NCI-H187 (cell line): ENCODE measurements at places on chromosomes 11 and 22.

GRCh38 chr11:45042560-45042959, 91.9 kb upstream of the TP53I11 start:
- DNase-seq, result no peak

DNA sequence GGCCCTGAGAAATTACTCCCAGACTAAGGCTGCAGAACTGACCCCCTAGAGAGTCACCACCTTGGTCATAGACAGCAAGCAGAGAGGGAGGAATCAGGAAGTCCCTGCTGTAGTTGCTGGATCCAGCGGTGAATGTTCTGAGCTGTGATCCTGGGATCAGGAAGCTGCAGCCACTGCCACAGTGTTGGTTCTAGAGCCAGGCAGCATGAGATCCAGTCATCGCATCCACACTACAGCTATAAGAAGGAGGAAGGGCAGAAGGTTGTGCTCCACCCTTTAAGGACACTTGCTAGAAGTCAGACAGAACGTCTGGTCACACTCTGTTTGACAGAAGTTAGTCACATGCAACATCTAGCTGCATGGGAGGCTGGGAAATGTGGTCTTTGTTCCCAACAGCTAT, 104.7 kb upstream of the OR4B1 start:
- no peak for DNase-seq

DNA sequence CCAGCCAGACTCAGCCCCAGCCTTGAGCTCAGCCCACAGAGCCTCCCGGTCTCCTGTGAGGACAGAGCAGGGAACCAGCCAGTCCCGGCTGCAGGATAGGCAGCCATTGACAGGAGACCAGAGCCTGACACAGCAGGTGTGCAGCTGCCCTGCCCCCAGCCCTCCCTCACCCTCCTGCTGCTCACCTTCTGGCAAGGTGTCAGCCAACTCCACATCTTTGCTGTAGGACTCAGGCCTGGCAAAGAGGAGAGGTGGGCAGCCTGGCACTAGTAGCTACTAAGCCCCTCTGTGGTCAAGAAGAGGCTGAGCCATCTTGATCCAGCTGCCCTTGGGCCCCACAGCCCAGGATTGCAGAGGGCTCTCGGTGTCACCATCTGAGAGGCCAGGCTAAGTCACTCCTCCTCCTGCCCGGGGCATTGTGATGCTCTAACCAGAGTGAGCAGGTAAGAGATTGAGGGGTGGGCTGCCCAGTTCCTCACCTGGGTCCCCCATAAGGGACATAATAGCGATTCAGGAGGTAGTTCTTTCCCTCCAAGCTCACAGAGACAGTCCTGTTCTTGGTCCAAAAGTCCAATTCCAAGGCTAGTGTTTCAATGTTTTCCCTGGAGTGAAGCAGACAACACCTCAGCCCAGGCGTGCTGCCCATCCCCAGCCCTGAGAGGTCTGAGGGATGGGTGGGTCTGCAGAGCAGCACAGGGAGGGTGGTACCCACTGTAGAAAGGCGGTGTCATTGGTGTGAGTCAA, 18.6 kb downstream of the TREH start:
- DNase-seq, result no peak

DNA sequence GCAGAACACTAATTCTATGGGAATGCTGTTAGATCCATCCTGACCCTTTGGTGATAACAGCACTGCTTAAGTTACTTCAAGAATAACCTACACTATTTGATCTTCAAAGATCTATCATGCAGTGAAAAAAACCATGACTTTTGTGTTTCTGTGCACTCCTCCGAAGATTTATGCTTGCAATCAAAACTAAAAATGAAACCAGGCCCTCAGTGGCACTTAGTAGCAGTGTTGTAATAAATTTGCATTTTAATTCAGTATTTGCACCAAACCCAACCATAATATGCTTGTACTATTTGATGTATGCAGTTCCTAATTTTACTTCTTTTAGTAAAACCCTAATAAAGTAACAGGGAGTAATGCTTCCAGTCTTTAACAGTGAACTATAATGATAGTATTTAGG, 130.7 kb downstream of the SOX6 start:
- no peak for DNase-seq

DNA sequence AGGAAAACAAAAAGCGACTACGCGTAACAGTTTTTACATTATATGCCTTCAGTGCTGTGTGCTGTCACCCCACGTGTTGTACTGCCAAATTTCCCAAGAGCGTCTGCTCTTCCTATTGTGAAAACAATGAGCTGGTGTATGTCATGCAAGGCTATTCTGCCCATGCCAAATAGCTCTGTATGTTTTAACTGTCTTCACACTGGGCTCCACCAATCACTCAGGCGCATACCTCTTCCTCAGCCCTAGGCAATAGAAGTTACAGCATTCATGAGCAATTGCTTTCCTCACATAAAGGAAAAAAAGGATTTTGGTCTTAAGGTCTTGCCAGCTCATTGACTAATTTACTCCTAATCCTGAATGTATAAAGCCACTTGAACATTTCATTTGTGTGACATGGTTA, 606.8 kb downstream of the NTM start:
- no peak for DNase-seq

- DNase-seq, result no peak
These were observed 84.4 kb upstream of the FIBIN start for GRCh38 chr11:26909515-26909914.

DNA sequence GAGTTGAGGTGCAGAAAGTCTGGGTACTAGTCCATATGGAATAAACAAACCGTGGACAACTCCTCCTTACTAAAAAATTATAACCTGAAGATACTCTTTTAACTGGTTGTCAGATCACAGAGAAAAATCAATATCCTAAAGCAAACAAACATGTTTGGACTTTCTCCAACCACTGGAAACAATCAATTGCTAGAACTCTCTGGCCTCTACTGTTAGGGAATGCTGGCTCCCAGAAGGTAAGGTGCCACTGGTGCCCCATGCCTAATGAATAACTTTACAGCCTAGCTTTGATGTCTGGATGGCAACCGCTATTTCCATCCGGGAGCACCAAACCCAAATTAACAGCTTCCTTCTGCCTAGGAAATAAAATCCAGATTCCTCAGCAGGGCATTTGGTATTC, 74.5 kb downstream of the AMBRA1 start:
- DNase-seq, result no peak

DNA sequence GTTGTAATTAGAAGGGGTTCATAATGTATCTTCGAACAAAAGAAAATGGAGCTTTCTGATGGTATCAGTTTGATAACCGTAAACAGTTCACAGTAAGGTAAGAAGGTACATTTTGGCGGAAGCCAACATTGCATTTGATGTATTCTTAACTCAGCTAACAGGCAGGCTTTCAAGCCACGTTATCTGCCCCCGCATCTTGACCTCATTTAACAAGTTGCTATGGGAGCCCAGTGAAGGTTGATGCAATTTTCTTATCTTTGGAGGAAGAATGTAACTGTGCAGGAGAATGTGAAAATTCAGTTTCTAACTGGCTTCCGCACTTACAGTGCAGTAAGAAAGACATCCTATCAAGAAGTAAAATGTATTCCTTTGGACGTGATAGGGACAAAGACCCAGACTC, 110.6 kb downstream of the ETS1 start:
- no peak for DNase-seq
